Tibial nerve (tissue), 4 donors: ENCODE measurements at places on chromosomes 11 and 22.

- DNase-seq, result no peak
These were observed 12.1 kb upstream of the FCHSD2 start for GRCh38 chr11:73154178-73154577.

GRCh38 chr22:48921411-48921903, 906.2 kb downstream of the BRD1 start:
- no peak for DNase-seq

GRCh38 chr11:132142121-132142520, 771.7 kb downstream of the NTM start:
- no peak for DNase-seq

DNA sequence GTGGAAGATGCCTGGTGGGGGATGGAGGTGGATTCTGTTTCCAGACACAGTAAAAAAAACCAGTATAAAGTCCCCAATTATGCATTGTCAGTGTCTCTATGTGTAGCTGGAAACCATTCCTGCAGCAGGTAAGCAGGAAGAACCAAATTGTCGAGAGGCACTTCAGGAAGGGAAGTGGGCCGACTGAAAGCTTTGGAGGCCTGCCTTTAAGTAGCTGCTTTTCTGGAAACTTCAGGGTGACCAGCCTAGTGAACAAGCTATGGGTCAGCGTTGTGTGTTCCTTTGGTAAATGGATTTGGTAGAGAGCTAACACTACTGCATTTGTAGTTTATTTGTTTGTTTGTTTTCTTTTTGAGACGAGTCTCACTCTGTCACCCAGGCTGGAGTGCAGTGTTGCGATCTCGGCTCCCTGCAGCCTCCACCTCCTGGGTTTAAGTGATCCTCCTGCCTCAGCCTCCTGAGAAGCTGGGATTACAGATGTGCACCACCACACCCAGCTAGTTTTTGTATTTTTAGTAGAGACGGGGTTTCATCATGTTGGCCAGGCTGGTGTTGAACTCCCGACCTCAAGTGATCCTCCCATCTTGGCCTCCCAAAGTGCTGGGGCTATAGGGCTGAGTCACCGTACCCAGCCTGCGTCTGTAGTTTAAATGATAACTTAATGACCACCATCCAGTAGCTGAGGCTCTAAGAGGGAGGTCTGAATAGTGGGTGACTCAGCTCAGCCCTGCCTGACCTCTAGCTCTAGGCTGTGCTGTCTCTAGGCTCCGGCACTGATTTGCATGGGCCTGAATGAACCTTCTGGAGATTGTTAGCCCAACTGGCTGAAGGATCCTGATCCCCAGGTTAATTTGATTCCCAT, 12.8 kb downstream of the PTPRJ start:
- no peak for DNase-seq

DNA sequence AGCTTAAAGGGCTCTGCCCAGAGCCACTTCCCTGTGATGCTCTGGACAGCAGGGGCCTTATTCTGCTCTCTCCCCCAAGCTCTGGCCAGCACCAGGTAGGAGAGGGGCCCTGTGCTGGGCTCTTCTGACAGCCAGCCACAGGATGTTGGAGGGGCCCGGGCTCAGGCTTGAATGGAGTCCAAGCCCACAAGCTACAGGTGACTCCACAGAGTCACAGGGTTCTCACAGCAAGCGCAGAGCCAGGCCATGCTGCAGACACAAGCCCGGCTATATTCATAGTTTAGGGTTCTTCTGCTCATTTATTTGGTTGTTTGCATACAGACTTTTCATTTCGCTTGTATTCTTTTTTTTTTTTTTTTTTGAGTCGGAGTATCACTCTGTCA, 1392.8 kb downstream of the BRD1 start:
- no peak for DNase-seq

GRCh38 chr11:121248496-121248895, 44.1 kb upstream of the SC5D start:
- no peak for DNase-seq

- no peak for DNase-seq
These were observed 600.1 kb upstream of the KIRREL3 start for GRCh38 chr11:127600674-127601073.

- no peak for DNase-seq
These were observed 171.8 kb downstream of the CTTN start for GRCh38 chr11:70569996-70570692.

DNA sequence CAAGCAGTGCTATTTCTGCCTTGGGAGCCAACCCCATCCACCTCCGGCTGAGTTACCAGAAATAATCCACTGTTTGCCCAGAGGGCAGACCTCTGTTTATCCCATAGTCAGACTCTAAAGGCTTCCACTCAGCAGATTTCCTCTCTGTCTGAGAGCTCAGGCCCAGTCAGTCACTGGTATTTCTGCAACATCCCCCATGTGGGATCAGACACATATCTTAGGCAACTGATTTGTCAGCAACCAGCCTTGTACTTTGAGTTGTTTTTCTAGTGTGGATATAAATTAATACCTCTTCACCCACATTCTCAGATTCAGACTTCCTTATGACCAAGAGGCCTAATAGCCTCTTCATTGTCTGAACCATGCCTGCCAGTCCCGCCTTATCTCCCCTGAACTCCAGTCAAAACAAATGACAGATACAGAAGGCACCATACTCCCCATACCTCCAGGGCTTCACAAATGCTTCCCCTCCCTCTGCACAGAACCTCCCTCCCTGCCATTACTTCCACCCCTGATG, 193.6 kb downstream of the FAM76B start:
- no peak for DNase-seq

- DNase-seq, result no peak
These were observed 6.8 kb downstream of the HPS4 start for GRCh38 chr22:26476705-26477340.

GRCh38 chr22:40040927-40041326, 46.2 kb downstream of the FAM83F start:
- DNase-seq, result peak; percentile 64

- no peak for DNase-seq
These were observed 1.5 kb downstream of the ADAMTS8 start for GRCh38 chr11:130426837-130427341.

GRCh38 chr11:47791774-47792430, 24.8 kb upstream of the FNBP4 start:
- no peak for DNase-seq

- no peak for DNase-seq
These were observed 41.0 kb upstream of the TENM4 start for GRCh38 chr11:79481795-79482194.

GRCh38 chr11:129836979-129837378, 21.3 kb downstream of the TMEM45B start:
- DNase-seq, result no peak

- no peak for DNase-seq
These were observed 741 bp upstream of the TALDO1 start for GRCh38 chr11:746289-747157.

GRCh38 chr11:114799476-114799875, 121.1 kb downstream of the NXPE2 start:
- DNase-seq, result no peak

DNA sequence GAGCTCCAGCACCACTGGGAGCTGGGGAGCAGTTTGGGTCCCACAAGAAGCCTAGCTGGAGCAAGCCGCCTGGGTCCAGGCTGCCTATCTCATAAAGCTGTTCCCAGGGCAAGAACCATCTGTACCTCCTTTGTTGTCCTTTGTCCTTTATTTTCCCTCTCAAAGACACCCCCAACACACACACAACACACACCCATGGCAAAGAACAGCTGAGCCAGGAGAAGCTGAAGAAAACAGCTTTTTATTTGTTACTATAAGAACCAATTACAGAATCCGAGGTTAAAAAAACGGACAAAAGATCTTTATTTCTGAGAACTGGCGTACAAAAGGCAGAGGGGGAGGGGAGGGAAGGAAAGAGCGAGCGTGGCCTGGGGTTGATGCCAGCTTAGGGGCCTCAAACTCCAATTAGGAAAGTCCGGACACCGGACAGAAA, 1.7 kb upstream of the TUT1 start:
- DNase-seq, result no peak

DNA sequence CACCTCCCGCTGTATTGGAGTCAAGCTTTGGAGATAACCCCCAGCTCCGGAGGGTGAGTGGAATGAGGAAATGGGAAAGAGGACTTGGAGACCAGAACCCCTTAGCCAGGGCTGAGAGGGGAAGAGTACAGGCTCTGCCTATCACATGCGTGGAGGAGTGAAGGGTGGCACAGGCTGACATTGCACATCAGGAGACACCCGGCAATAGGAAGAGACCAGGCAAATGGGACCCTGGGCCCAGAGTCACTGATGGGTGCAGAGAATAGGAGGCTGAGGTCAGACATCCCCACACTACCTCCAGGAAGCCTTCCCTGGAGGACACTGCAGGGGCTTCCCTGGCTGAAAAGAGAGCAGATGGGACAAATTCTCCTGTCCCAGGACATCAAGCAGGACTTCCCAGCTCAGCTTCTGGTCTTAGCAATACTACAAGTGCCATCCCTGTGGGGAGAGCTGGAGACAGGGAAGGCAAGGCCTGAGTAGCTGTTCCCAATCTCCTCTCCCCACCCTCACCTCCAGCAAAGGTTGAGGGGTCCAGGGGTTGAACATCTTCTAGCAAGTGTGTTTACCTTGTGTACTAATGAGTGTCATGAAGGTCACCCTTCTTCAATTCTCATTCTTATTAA, 160.7 kb downstream of the BUD13 start:
- no peak for DNase-seq

DNA sequence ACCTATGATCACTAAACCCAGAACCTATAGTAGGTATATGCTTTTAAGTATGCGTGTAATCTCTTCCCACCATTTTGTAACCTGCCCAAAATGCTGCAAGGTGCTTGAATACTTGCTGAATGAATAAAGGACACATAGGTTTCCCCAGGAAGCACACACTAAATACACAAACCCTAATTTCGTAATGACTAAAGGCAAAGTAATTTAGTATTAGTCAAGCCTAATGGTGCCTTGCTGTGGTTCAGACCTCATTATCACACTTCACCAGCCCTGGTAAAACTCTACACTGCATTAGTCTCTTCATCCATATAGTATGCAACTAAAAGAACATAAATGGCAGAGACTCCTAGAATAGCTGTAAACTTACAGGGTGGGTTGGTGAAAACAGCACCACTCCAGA, 289.0 kb upstream of the PITPNB start:
- no peak for DNase-seq

DNA sequence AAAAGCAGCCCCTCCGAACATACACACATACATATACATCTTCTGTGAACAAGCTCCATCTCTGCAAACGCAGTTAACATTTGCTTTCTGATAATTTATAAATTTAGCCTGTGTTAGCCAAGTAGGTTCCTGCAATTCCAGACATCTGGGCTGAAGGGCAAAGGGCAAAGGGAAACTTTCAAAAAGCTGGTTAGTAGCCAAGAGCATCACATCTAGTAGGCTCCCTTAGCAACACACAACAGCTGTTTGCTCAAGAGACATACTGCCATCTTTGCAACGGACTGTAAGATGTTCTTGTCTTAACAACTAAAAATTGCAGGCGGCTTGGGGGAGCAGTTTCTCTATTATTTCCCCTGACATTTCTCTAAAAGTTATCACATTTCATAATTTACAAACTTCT, 134.9 kb downstream of the RBFOX2 start:
- DNase-seq, result no peak

GRCh38 chr11:125939081-125939521, 6.7 kb upstream of the VSIG10L2 start:
- DNase-seq, result no peak

GRCh38 chr11:120547316-120547715, 35.8 kb downstream of the GRIK4 start:
- no peak for DNase-seq

- no peak for DNase-seq
These were observed 29.6 kb downstream of the PRDM10 start for GRCh38 chr11:129973068-129973467.

- peak; percentile 25 for DNase-seq
These were observed 14.0 kb downstream of the C11orf42 start for GRCh38 chr11:6219359-6219758.

DNA sequence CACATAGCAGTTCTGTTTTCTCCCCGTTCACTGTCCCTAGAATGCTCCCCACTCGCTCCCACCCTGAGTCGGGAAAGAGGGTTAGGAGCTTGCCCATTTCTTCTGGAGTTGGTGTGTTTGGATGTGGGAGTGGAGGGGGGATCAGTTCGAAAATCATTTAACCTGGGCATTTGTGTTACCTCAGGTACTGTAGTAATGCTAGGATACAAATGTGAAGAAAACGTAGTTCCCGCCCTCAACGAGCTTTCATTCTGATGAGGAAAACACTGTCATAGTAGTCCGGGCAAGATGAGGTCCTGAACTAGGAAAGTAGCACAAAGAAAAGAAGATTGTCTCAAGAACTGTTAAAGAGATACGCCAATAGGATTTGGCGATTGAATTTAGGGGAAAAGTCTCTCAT, 539 bp downstream of the SDHD start:
- no peak for DNase-seq

GRCh38 chr11:28903716-28904115, 795.5 kb downstream of the METTL15 start:
- no peak for DNase-seq

- no peak for DNase-seq
These were observed 5.2 kb upstream of the LAYN start for GRCh38 chr11:111535281-111535680.

DNA sequence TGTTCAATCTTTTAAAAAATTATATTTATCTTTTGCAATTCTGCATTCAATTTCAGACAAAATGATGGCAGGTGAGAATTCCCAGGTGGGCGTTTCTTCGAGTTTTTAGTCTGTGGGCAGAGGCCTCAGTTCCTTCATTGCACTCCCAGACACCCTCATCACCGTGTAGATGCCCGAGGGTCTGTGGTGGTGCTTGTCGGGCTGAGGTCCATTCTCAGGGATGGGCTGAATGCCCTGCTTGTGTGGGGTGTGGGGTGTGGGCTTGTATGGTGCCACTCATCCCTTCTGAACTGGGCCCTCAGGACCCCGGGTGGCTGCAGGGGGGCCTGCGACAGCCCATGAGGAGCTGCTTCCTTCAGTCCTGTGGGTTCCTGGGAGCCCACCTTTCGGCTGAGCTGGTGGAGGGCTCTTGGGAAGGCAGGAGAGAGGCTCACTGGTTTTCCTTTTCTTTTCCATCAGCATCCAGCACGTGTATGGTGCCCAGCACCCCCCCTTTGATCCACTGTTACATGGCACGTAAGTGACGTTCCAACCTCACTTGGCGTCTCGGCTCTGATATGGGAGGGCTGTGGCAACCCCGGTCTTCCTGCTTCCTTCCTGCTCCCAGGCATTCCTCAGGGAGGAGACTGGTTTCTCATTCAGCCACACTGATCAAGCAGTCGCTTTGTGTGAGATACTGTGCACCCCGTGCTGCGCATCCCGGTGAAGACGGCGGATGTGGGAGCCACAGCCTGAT, 29.8 kb downstream of the TBC1D22A start:
- DNase-seq, result no peak

- no peak for DNase-seq
These were observed 82.0 kb downstream of the KIRREL3 start for GRCh38 chr11:126918556-126918955.

DNA sequence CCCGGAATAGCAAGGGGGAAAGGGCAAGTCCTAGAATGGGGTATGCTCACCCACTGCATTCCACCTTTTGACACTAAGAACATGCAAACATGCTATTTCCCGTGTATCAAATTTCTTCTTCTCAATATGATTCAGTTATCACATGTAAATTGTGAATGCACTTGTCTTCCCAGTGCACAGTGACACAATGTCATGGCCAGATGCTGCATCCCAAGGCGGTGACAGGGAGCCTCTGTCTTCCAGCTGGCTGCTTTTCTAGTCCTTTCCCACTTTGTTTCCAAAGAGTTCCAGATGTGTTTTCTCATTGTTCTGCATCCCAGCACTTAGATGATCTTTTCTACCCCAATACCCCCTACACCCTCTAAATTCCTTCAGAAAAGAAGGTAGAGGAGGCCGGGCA, 12.4 kb downstream of the SLC25A18 start:
- DNase-seq, result no peak
